ENCODE measurements at places on chromosomes 3 and 15. TPM values are rescaled to one million over a fixed set of nuclear protein-coding genes. Genes with fewer than 3 reads are reported as not detected.

Gene LRRN1
- polyA plus RNA-seq, result 90.4 TPM

Gene ERICH6
- polyA plus RNA-seq, result 0.42 TPM

GRCh38 chr15:96336596-96337364 is 6.3 kb downstream of the NR2F2 start:
- DNase-seq, result no peak

- DNase-seq, result no peak
These were observed 79.5 kb upstream of the ZNF385D start for GRCh38 chr3:21830541-21830940.

- DNase-seq, result no peak
These were observed 103.2 kb downstream of the PPP2R3A start for GRCh38 chr3:136068708-136069107.

DNA sequence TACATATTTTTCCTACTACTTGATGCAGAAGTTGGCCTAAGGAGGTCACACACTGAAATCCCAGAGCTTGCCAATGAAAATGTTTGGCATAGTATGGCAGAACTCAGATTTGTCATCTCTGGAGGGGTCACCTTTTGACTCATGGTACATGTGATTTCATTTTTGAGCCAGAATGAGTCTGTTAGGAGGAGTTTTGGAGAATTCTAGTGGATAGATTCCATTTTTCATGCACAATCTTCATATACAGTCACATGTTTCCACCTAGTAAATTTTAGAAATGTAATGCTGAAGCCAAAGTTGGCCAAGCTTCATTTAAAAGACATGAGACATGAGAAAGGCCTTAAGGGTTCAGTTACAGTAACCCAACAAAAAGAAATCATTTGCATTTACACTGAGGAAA is 97.8 kb upstream of the IGSF10 start:
- no peak for DNase-seq
